ENCODE measurements at places on chromosomes 7 and 10.
A peak's percentile ranks its signal among the peaks of the same experiment; 100 is the strongest.

- H3K27ac ChIP-seq = no peak overlapping the region
- no peak for DNase-seq
- peaks cover 3% of the 10 kb centered on the region for H3K4me1 ChIP-seq
Measured at GRCh38 chr7:127667759-127668530, 16.0 kb downstream of the SND1 start.

- DNase-seq = peak; percentile 91
- no peak overlapping the region for H3K4me3 ChIP-seq
- peaks cover 4% of the 10 kb centered on the region for H3K4me1 ChIP-seq
- no peaks in the 10 kb centered on the region for H3K27me3 ChIP-seq
- H3K36me3 ChIP-seq = no peaks in the 10 kb centered on the region
Measured at GRCh38 chr7:151415375-151416105, 5.7 kb upstream of the WDR86 start.

DNA sequence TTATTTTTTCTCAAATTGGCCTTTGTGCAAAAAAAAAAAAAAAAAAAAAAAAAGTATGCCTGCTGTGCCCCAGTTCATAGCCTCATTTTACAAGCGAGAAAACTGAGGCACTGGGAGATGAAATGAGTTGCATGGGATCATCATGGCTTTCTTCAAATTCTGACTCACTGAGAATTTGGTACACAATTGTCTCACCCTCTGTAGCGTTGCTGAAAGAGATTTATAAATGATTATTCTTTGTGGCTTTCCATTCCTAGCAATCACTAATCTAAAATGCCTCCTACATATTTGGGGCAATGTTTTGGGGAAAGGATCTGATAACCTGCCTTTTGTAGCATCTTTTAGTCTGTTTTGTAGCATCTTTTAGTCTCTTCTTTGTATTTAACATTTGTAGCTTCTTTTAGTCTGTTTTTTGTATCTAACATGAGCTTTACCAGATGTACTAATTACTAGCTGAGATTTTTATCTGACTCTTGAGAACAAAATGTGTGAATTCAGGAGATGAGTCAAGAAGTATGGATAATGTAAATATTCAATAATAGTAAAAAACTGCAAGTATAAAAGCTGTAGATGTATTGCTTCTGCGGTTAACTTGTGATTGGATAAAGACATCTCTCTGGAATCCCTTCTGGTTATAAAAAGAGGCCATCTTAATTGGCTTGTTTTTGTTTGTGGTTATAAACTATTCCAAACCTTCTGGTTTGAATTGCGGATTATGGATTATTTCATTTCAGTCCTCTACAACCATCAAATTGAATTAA is 161.4 kb downstream of the ARID5B start:
- no peaks in the 10 kb centered on the region for H3K27me3 ChIP-seq
- H3K36me3 ChIP-seq = no peaks in the 10 kb centered on the region

GRCh38 chr7:111082351-111082750 is 8.6 kb upstream of the LRRN3 start:
- H3K27ac ChIP-seq = no peak overlapping the region
- DNase-seq = no peak
- no peaks in the 10 kb centered on the region for H3K4me1 ChIP-seq
- no peaks in the 10 kb centered on the region for H3K27me3 ChIP-seq

DNA sequence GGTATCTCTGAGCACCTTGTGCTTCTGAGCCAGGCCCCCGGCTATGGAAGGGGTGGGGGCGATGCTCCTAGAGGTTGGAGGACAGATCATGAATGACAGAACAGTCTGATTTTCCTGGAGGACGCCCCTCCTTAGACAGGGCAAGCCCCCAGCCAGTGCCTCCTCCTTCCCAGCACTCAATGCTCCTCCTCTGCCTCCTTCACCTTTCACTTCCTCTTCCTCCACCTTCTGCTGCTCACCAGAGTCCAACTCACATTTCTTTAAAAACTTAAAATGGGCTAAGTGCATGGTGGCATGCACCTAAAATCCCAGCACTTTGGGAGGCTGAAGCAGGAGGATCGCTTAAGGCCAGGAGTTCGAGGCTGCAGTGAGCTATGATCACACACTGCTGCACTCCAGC is 71.1 kb upstream of the CUX1 start:
- H3K4me1 ChIP-seq = peaks cover 10% of the 10 kb centered on the region
- H3K36me3 ChIP-seq = no peaks in the 10 kb centered on the region
- H3K27me3 ChIP-seq = no peaks in the 10 kb centered on the region
- H3K4me3 ChIP-seq = no peak overlapping the region
- H3K27ac ChIP-seq = no peak overlapping the region

DNA sequence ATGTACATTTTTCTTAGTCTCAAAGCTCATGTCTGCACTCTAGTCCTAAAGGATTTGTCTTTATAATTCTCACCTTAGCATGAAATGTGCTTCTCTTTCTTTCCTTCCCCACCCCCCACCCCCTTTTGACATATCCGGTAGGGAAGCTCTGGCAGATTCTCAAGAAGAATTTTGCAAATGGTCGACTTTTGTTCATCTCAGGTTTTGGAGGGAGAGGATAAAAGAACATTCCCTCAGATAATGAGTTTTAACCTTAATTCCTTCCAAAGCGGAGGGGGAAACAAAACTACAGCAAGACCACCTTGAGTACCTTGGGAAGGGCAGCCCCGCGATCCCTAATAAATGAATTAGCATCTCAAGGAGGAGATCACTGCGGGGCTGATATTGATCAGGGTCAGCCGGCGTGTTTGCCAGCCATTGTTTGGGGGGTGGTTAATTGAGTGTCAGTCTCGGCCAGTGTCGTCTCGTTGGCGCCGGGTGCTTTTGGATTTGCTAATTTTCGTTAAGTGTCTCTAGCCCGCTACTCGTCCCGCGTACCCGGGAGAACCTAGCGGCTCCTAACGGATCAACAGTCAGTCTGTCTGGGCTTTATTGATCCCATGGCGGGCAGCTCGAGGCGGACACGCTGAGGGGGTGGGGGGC is 874 bp upstream of the BAMBI start:
- H3K36me3 ChIP-seq = peaks cover 36% of the 10 kb centered on the region
- no peaks in the 10 kb centered on the region for H3K27me3 ChIP-seq
- H3K4me1 ChIP-seq = peaks cover 16% of the 10 kb centered on the region
- H3K27ac ChIP-seq = peak overlapping the region; percentile 95
- H3K4me3 ChIP-seq = peak overlapping the region; percentile 99

GRCh38 chr7:117874191-117874700 is 1.0 kb upstream of the CTTNBP2 start:
- H3K4me3 ChIP-seq = peak overlapping the region; percentile 93
- H3K36me3 ChIP-seq = no peaks in the 10 kb centered on the region
- peaks cover 22% of the 10 kb centered on the region for H3K4me1 ChIP-seq
- H3K27ac ChIP-seq = no peak overlapping the region
- no peaks in the 10 kb centered on the region for H3K27me3 ChIP-seq

DNA sequence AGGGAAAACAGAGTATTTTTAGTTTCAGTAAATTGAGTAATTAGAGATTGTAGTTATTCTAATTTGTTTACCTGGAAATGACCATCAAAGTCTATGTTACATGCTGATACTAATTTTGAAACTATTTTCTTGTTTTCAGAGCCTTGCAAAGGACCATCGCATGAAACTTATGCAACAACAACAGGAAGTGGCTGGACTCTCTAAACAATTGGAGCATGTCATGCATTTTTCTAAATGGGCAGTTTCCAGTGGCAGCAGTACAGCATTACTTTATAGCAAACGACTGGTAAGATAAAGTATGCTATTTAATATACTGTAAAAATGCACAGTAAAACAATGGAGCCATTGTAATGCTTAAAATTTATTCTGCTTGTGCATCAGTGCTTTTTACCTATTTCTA is 78.5 kb downstream of the TRIM24 start:
- no peaks in the 10 kb centered on the region for H3K4me1 ChIP-seq
- no peak for DNase-seq
- no peak overlapping the region for H3K4me3 ChIP-seq
- H3K36me3 ChIP-seq = peaks cover 51% of the 10 kb centered on the region
- H3K27me3 ChIP-seq = no peaks in the 10 kb centered on the region
- peak overlapping the region; percentile 36 for H3K27ac ChIP-seq

DNA sequence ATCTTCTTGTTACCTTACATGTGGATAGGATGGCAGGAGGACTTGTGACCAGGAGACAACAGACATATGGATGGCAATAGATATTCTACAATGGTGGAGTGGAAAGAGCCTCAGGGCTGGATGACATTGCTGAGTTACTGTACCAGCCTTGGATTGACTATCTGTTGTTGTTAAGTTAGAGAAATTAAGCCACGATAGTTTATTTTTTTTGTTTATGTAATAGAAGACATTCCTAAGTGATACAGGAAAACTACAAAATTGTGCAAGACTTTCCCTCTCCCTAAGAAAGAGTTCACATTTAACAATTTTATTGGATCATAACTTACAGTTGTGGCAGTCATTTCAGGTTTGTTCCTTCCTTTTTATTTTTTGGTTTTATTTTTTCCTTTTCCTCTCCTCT is 230.7 kb upstream of the CACNA2D1 start:
- no peak for DNase-seq
- no peaks in the 10 kb centered on the region for H3K4me1 ChIP-seq
- H3K4me3 ChIP-seq = no peak overlapping the region
- no peaks in the 10 kb centered on the region for H3K36me3 ChIP-seq
- H3K27ac ChIP-seq = no peak overlapping the region
- no peaks in the 10 kb centered on the region for H3K27me3 ChIP-seq

GRCh38 chr7:86158111-86158510 is 485.6 kb upstream of the GRM3 start:
- no peak overlapping the region for H3K27ac ChIP-seq
- no peaks in the 10 kb centered on the region for H3K36me3 ChIP-seq
- no peak for DNase-seq
- H3K4me3 ChIP-seq = no peak overlapping the region

GRCh38 chr7:70113536-70113935 is 515.3 kb downstream of the AUTS2 start:
- no peak overlapping the region for H3K27ac ChIP-seq
- no peak for DNase-seq
- peaks cover 3% of the 10 kb centered on the region for H3K4me1 ChIP-seq
- H3K27me3 ChIP-seq = no peaks in the 10 kb centered on the region
- H3K4me3 ChIP-seq = no peak overlapping the region

DNA sequence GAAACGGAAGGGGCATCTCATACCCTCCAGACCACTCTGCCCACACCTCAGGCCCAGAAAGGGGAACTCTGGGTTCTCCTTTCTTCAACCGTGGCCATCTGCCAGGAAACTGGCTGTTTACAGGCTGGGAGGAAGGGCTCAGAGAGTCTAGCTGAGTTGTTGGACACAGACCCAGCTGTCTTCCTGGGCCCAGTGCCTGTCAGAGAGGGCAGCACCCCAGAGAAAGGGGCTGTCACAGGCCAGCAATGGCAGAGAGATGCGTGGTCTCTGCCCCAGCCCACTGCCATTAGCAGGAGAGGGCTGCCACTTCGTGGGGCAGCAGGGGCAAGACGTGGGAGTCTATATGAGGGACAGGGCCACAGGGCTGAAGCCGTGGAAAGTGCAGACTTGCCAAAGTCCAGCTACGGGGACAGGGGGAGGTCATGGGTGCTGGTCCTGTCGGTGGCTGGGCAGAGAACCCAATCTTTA is 11.0 kb downstream of the GRID1 start:
- no peak overlapping the region for H3K27ac ChIP-seq
- DNase-seq = no peak
- peaks cover 4% of the 10 kb centered on the region for H3K4me1 ChIP-seq
- H3K36me3 ChIP-seq = no peaks in the 10 kb centered on the region

GRCh38 chr10:113175756-113176651 is 226.0 kb downstream of the TCF7L2 start:
- H3K36me3 ChIP-seq = no peaks in the 10 kb centered on the region
- H3K4me3 ChIP-seq = no peak overlapping the region
- no peaks in the 10 kb centered on the region for H3K27me3 ChIP-seq
- peaks cover 14% of the 10 kb centered on the region for H3K4me1 ChIP-seq

GRCh38 chr10:88731296-88731695 is 25.2 kb downstream of the LIPK start:
- no peaks in the 10 kb centered on the region for H3K36me3 ChIP-seq
- H3K27ac ChIP-seq = no peak overlapping the region
- peaks cover 4% of the 10 kb centered on the region for H3K4me1 ChIP-seq
- peak; percentile 22 for DNase-seq

DNA sequence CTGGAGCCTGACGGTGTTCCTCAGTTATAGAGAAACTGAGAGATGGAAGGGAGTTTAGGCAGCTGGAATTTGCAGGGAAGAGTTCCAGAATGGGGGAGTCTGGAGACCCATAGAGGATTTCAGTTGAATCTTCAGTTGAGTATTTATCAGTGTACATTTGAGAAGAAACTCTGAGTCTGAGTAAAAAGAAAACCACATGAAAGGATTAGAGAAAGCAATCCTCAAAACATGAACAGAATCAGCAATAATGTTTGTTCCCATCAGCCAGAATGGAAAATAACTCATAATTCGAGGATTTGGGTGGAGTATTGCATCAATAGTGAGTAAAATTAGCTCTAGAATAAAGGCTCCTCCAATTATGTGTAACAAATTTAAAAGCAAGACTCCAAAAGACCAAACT is 130.0 kb upstream of the AHR start:
- H3K27ac ChIP-seq = no peak overlapping the region
- no peak overlapping the region for H3K4me3 ChIP-seq
- H3K36me3 ChIP-seq = no peaks in the 10 kb centered on the region
- peaks cover 7% of the 10 kb centered on the region for H3K4me1 ChIP-seq
- DNase-seq = no peak
- H3K27me3 ChIP-seq = no peaks in the 10 kb centered on the region

DNA sequence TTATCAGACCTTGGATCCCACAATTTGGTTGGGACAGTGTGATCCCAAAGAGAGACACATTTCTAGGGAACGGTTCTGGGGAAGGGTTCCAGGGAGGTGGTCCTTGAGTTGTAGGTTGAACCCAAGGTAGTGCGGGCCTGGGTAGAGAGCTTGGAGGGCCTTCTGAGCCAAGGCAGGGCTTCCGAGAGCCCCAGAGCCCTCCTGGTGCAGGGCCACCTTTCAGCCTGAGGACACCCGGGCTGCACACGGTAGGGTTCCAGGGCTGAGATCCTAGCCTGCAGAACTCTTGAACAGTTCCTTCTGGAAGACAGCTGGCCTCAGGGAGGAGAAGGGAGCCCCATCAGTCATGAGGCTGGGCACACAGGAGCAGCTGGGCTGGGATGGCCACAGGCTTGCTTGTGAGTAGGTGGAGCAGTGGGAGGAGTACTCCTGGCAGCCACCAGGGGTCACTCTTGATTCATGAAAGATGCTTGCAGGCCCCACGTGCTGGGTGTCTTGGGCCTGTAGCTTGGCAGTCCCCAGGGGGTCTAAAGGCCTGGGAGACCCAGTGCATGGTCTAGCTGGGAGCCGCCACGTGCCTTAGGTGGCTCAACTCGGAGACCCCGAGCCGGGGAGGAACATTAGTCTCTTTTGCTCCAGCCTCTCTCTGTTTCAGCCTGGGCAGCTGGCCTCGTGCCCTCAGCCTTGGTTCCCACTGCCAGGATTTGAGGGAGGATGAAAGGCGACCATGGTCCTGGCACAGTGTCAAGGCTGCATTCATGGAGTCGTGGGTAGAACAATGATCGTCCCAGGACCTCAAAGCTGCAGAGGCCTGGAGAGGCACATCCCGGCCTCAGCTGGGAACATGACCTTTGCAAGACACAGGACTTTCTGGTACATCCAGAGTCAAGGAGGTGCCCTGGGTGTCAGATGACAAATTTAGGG is 381.6 kb downstream of the TYW1 start:
- no peak overlapping the region for H3K4me3 ChIP-seq
- H3K27me3 ChIP-seq = no peaks in the 10 kb centered on the region
- peak; percentile 86 for DNase-seq
- H3K4me1 ChIP-seq = no peaks in the 10 kb centered on the region
- H3K27ac ChIP-seq = no peak overlapping the region

- H3K36me3 ChIP-seq = no peaks in the 10 kb centered on the region
- no peaks in the 10 kb centered on the region for H3K27me3 ChIP-seq
- no peaks in the 10 kb centered on the region for H3K4me1 ChIP-seq
- DNase-seq = no peak
- no peak overlapping the region for H3K4me3 ChIP-seq
Measured at GRCh38 chr10:2986391-2986801, 81.0 kb upstream of the PFKP start.

All from cardiac muscle cell (in vitro differentiated cells and primary cell).